ENCODE measurements at places on chromosomes 7 and 10.
A peak's percentile ranks its signal among the peaks of the same experiment; 100 is the strongest.

DNA sequence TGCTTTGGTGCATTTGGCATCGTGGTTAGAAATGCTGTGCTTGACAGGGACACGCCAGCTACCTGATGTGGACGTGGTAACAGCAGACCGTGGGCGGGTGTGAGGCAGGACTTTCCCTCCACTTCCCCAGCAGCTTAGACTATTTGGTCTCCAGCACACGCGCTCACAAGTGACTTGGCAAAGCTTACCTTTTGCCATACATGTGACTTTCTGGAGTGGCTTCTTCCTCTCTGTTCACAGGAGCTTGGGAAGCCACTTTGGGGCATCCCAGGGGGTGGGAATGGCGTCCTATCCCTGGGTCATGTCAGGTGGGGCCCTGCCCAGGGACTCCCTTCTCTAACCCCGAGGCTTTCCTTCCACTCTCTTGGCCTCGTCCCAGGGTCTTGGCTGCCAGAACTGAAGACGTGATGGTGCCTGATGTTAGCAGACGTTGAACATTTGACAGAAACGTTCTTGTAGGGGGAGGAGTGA is 228.7 kb upstream of the KLF6 start:
- DNase-seq = peak; percentile 42

- DNase-seq = no peak
Observed at GRCh38 chr10:55283031-55283430, 482.0 kb upstream of the PCDH15 start.

DNA sequence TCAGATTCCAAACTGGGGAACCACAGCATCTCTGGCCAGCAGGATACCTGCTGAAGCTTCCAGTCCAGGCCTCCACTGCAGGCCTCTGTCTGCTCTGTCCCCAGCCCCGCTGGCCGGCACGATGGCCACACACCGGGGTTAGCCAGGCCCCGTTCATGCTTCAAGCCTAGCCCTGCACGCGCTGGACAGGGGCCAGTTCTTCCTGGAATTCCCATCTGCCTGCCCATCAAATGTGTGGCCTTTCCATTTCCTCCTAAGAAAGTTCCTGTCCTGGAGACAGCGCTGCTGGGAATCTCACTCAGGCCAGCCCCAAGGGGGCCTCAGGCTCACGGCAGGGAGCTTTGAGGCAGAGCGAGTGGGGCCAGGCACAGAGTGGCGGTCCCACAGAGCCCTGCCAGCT is 18.0 kb downstream of the SH2B2 start:
- no peak for DNase-seq

DNA sequence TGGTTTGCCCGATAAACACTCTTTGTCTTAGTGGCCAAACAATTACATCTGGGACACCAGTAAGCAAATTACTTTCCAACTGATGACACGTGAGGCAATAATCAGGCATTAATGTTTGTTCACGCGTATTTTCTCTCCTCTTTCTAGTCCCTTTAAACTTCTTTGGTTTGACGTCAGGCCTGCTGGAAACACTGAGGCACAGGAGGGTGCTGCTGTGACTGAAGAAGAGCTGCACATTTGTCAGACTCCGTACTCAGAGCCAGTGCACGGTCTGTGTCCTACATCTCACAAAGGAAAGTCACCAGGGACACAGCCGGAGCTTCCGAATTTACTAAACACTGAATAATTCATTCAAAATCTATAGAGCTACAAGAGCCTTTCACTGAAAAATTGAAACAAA is 57.6 kb upstream of the ANAPC16 start:
- no peak for DNase-seq

- no peak for DNase-seq
Observed at GRCh38 chr10:28566458-28567015, 33.6 kb downstream of the WAC start.

DNA sequence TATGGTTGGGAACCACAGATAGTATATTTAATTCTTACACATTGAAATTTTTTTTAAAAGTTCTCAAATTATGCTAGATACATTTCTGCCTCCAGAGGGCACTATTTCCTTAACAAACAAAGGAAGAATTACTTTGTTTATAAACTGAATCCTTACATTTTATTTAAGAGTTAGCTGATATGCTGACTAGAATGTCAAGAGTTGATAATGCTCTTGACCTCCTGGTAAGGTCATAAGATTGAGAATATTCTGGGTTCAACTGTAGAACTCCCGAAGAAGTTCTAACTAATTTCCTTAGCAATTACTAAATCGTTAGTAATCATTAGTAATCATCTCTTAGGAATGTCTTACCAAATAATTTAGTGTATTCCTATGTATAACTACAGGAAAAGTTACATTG is 95.3 kb upstream of the CYP26C1 start:
- no peak for DNase-seq

GRCh38 chr7:31776616-31777015 is 89.6 kb downstream of the PPP1R17 start:
- DNase-seq = no peak

DNA sequence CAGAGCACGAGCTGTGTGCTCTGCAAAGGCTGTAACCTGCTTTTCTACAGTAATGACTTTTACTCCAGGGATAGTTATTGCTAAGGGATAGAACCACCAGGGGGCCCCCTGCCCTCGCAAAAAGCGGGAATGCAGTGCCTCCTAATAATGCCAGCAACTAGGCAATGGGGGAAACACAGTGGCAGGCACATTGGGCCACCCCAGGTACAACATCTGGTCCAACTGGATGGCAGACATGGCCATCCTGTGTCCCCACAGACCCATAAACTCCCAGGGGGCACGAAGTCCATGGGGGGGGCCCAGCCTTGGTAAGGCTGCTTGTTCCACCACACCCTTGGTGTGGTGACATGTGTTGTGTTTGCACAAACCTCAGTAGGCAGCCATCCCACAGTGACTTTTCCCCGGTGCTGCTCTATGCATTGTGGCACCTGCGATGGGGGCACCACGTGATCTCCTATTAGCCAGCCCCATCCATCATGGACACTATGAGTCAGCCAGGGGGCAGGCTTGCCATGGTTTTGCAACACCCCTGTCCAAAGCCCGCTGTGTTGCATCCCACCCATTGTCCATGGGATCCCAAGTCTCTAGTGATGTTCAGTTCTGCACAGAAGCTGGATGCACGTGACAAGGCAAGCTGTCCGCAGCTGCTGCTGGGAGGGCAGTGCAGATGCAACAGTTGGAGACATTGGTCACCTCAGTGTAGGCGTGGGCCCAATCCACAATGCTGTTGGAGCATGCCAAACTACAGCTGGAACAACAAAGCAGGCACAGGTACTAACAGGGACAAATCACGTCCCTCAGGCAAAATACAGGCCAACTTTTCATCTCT is 84.0 kb downstream of the ANLN start:
- peak; percentile 31 for DNase-seq

- DNase-seq = no peak
Observed at GRCh38 chr7:29977886-29978651, 11.5 kb downstream of the SCRN1 start.

DNA sequence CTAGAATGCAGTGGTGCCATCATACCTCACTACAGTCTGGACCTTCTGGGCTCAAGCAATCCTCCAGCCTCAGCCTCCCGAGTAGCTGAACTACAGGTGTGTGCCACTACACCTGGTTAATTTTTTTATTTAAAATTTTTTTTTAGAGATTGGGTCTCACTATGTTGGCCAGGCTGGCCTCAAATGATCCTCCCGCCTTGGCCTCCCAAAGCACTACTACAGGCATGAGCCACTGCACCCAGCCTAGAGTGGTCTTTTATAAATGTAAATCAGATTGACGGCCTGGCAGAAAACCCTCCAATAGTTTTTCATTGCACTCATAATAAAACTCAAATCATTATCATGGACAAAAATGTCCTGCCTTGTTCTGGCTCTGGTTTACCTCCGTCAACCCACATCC is 201.7 kb upstream of the PLXNA4 start:
- no peak for DNase-seq

DNA sequence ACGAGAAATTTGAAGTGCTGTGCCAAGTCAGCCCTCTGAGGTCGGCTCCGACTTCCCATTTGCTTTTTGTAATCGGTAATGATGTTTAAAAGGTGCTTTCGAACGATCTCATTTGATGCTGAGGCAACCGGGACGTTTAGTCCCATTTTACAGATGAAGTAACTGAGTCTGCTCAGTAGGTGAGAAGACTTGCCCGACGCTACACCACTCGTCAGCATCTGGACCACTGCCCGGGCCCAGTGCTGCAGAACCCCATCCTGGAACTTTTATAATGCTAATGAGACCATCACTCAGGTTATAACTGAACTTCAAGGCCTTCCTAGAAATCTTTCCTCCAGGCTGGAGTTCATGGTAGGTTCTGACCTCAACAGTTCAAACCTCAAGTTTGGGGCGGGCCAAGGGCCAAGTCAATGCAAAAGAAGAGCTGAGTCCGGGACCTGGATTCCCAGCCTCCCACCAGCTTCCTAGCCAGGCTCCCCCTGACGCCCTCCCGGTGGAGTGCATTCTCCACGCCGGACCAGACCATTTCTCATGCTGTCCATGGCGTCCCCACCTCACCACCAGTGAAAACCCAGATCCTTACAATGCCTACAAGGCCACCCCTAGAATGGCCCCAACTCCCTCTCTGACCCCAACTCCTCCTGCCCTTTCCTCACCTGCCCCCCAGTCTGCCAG is 699 bp upstream of the PDLIM1 start:
- no peak for DNase-seq

All from activated CD4-positive, alpha-beta T cell treated with anti-CD3 and anti-CD28 coated beads for 24 hours (primary cell).